ENCODE measurements at places on chromosomes 6 and 20.
A peak's percentile ranks its signal among the peaks of the same experiment; 100 is the strongest.

GRCh38 chr6:5213836-5214235, 46.9 kb downstream of the LYRM4 start:
- DNase-seq: no peak

GRCh38 chr6:168662301-168662936, 221.4 kb downstream of the SMOC2 start:
- DNase-seq: no peak

- DNase-seq: no peak
These were observed 364.2 kb downstream of the TFAP2B start for GRCh38 chr6:51182827-51183226.

GRCh38 chr6:154891901-154892300, 103.2 kb upstream of the TIAM2 start:
- no peak for DNase-seq

DNA sequence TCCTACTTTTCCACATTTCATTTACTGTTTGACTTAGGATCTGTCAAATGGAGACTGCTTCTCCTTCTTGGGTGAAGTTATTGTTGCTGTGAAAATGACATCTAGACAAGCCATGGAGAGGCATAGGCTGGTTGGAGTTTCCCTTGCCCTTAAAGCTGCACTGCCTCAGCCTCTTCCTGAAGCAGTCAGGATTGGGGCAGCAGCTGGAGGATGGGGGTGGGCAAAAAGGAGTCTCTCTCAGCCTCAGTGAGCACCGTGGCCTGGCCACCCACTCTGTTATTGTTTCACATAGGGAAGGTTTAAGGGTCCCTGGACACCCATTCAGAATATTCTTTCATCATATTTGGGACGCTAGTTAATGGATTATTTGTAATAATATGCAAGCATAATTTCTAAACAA, 7.7 kb upstream of the ZBTB24 start:
- DNase-seq: no peak

- DNase-seq: no peak
These were observed 46.6 kb upstream of the TFAP2C start for GRCh38 chr20:56582542-56582941.

DNA sequence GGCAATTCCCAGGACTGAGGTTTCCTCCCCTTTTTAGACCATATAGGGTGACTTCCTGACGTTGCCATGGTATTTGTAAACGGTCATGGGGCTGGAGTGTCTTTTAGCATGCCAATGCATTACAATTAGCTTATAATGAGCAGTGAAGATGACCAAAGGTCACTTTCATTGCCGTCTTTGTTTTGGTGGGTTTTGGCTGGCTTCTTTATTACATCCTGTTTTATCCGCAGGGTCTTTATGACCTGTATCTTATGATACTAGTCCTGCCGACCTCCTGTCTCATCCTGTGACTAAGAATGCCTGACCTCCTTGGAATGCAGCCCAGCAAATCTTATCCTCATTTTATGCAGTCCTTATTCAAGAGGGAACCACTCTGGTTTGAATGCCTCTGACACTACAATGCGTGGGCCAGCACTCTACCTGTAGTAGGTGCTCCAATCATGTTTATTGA, 190.1 kb downstream of the KCNQ5 start:
- DNase-seq: no peak

DNA sequence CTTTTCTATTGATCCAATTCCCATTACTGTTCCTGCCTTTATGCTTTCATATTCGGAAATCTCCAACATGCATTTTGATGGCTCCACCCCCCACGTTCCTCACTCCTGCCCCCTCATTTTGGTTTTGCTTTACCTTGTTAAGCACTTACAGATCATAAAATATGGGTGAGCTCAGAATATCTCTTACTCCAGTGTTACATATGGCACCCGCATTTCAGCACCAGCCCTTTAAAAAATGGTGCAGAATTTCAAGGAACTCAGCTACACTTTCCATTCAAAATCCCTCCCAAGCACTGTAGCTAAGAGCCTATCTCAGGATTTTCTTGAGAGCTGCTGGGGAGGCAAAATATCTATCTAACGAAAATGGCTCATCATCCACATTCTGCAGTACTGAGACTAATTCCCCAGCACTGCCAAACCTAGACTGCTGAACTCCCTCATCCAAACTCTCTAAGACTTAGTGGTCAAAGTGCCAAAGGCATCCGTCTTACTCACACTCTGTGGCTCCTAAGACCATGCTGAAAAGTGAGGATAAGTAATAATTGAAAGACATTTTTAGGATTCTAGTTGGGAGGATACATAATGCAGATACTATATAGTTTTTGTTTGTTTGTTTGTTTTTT, 7.8 kb downstream of the SGK1 start:
- no peak for DNase-seq

- peak; percentile 15 for DNase-seq
These were observed 131.7 kb downstream of the DNAH8 start for GRCh38 chr6:38846844-38847243.

GRCh38 chr6:133967347-133967746, 14.3 kb downstream of the TBPL1 start:
- no peak for DNase-seq

DNA sequence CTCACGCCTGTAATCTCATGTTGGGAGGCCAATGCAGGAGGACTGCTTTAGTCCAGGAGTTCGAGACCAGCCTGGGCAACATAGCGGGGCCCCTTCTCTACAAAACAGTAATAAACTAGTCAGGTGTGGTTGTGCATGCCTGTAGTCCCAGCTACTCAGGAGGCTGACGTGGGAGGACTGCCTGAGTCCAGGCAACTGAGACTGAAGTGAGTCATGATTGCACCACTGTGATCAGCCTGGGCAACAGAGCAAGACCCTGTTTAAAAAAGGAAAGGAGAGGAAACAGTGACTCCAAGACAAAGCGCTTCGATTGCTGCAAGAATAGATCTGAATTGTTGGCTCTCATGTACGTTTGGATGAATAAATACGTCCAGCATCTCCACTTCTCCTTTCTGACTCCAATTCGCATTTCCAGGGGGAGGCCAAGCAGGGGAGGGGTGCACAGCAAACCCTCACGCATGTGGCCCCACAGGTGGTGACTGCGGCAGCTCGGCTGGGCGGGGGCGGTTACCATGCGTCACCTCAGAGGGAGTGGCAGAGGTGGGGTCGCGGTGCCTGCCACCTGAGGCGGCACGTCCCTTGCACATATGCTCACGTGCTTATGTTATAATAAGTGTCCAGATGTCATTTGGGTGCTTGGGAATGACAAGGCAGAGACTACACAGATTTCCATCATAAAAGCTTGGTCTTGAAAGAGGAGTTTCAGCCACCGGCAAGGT, 95.1 kb upstream of the MPC1 start:
- DNase-seq: no peak

DNA sequence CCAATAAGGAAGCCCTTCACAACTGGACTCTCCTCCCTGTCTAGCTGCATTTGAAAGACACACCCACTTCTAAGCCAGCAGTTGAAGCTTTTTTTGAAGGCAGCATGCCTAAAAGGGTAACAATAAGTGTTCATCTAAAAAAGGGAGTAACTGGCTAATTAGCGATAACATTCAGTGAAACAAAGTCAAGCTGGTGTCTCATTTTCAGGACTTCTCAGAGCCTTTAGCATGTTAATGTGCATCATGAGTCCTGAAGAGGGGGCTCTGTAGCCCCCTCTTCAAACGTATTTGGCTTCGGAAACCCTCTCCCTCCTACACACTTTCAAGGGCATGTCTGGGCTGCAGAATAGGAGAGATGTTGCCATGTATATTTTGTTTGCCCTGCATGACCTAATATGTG, 28.1 kb downstream of the SLC22A23 start:
- no peak for DNase-seq

DNA sequence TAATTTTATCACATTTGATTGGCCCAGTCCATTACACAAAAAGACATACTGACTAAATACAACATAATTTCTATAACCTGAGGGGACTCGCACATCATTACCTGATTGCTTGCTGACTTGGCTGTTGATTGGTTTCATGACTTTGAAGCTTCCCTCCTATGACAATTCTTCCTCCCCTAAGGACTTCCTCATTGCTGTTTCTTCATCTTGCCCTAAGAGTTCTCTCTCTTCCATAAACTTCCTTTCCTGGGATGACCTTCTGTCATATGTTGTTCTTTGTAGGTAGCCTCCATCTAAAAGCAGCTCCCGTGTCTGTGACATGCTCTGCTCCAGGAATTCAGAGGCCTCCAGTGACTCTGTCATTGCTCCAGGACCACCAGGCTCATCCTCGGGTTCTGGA, 22.6 kb downstream of the RSPH3 start:
- DNase-seq: no peak

DNA sequence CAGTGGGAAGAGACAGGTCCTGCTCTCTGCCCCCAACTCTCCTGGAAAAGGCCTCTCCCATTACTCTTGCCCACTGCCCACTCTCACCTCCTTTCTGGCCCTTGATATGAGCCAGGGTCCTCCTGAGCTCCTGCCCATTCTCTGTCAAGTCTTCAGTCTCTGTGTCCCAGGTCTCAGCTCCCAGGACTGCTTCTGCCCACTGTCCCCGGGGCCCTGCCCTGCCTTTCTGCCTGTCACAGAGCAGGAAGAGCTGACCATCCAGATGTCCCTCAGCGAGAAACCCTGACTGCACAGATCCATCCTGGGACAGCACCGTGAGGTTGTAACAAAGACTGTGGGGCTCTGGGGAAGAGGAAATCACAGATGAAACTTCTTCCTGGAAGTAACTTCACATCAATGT, 22.2 kb downstream of the HLA-F start:
- no peak for DNase-seq

GRCh38 chr20:35601990-35602389, 13.6 kb upstream of the SPAG4 start:
- no peak for DNase-seq

DNA sequence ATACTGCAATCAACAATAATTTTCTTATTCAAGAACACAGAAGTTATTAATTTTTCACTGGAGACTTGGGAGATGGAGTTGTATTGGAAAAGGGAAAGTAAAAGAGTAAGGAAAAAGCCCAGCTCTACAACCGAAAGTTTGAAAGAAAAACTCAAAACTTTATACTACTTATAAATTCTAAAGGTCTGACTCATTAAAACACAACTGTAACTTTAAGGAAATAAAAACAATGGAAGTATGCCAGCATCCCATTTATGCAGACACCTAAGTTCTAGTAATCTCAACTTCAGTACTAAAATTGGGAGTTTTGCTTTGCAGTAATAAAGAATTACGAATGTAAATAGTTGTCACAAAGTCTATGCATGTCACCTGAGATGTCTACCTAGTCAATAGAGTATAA, 80.6 kb downstream of the IRAK1BP1 start:
- DNase-seq: no peak

- no peak for DNase-seq
These were observed 33.3 kb upstream of the AFDN start for GRCh38 chr6:167793421-167793820.

GRCh38 chr6:160949531-160949930, 42.0 kb upstream of the MAP3K4 start:
- no peak for DNase-seq

All from HS-27A (cell line).